Forelimb muscle (tissue), 1 donor: ENCODE measurements at places on chromosomes 2 and 18.

DNA sequence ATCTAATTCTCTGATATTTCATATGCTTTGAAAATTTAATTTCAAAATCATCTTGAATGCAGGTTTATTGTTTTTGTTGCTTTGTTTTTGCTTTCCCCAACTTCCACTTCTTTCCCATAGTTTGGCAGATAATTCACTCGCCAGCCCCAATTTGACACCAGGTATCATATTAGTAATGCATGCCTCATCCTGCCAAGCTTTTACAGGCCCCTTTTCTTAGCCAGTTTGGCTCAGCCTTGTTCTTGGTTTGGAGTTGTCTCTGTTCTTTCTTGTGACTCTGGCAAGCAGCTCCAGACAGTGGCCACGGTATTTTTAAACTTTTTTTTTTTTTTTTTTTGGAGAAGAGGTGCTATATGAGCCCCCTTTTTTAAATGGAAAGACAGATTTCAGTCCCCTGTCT is 65.3 kb downstream of the PMS1 start:
- no peak for DNase-seq

GRCh38 chr2:39127973-39128372 is 7.1 kb upstream of the SOS1 start:
- no peak for DNase-seq

GRCh38 chr2:159206736-159207380 is 79.6 kb downstream of the WDSUB1 start:
- DNase-seq, result no peak

DNA sequence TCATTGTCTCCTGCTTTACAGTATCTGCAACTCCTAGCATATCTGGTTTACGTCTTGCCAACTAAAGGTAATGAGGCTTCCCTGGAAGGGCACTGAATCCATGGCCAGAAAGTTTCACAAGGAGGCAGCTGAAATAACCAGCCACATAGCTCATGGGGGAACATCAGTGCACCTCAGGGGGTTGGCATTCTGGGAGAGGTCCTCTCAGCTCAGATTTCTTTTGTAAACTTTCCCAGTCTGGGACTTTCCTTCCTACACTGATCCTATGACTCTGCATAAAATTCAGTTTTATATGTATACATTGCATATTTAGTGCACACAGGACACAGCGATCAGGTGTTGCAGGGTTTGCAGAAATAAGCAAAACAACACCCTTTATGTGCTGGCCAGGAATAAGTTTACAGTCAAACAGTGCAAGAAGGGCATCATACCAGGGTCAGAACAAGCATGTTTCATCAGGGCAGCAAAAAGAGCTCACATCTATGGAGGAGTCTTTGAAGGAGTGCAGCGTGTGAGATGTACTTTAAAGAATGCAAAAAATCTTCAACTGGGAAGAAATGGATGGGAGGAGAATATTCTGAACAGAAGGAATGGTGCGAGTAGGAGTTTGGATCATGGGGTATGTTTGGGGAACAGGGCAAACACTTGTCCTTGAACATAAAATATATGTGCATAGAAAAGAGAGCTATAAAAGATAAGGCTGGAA is 240.6 kb upstream of the RAB12 start:
- DNase-seq, result no peak

DNA sequence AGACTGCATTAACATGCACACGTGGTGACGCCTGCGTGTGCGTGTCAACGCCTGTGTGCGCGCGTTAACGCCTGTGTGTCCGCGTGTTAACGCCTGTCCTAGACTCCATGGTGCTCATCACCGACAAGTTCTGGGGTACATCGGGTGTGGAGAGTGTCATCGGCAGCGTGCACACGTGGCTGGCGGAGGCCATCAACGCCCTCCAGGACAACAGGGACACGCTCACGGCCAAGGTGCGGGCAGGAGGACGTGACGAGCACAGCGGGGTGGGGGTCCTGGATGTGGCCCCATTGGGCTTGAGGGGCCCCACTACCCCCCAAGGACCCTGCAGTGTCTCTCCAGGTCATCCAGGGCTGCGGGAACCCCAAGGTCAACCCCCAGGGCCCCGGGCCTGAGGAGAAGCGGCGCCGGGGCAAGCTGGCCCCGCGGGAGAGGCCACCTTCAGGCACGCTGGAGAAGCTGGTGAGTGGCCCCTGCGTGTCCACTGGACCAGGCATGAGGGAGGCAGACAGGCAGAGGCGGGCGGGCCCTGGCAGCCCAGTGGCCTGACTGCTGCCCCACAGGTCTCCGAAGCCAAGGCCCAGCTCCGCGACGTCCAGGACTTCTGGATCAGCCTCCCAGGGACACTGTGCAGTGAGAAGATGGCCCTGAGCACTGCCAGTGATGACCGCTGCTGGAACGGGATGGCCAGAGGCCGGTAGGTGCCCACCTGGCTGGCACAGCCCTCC is 29.2 kb downstream of the GPC1 start:
- DNase-seq, result no peak

GRCh38 chr18:48975817-48976649 is 25.3 kb upstream of the SMAD7 start:
- no peak for DNase-seq

- DNase-seq, result no peak
Measured at GRCh38 chr2:133061874-133062593, 392.0 kb upstream of the LYPD1 start.

GRCh38 chr2:112021781-112022231 is 33.3 kb upstream of the TMEM87B start:
- DNase-seq, result no peak

- DNase-seq, result no peak
Measured at GRCh38 chr2:171309455-171310286, 124.1 kb downstream of the METTL8 start.

GRCh38 chr2:74578408-74578807 is 23.9 kb downstream of the DOK1 start:
- no peak for DNase-seq

GRCh38 chr2:239061824-239062570 is 214.1 kb downstream of the TWIST2 start:
- no peak for DNase-seq

GRCh38 chr2:175233135-175233719 is 51.7 kb upstream of the ATP5MC3 start:
- DNase-seq, result no peak

- no peak for DNase-seq
Measured at GRCh38 chr2:45382744-45383143, 228.3 kb downstream of the SRBD1 start.

- DNase-seq, result no peak
Measured at GRCh38 chr18:77374446-77374805, 124.8 kb downstream of the GALR1 start.

GRCh38 chr2:144456680-144457079 is 63.2 kb downstream of the ZEB2 start:
- DNase-seq, result no peak

- DNase-seq, result no peak
Measured at GRCh38 chr18:25166113-25166512, 185.9 kb downstream of the ZNF521 start.

DNA sequence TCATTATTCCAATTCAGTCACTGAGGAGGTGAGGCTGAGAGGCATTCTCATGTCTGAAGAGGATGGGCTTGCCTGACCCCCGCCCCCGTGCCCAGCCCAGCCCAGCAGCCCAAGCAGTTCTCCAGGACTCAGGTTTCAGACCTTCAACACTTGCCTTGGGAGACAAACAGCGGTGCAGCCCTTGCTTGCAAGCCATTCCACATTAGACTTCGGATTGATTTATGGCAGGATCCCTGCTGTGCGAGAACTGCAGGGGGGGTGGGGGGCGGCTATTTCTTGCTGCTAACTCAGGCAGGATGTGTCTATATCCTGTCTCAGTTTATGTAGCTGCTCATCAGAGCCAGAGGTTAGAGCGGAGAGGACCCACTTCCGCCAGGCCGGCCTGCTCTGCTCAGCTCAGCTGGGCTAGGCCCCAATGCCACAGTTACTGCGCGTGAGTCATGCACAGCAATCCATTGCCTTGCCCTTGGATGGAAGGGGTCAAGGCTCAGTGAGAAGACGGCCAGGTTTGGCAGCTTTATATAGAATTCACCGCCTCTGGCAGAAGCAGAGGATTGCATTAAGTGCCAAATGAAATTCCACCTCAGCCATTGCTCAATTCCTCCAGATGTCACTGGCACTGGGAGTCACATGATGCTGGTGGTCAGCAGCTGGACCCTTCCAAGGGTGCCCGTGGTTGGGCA is 1.8 kb downstream of the GYPC start:
- DNase-seq, result no peak

GRCh38 chr18:5369513-5369912 is 74.0 kb upstream of the ZBTB14 start:
- no peak for DNase-seq

GRCh38 chr2:134441153-134441863 is 187.4 kb downstream of the MGAT5 start:
- DNase-seq, result no peak

GRCh38 chr2:179449010-179449409 is 184.4 kb upstream of the SESTD1 start:
- DNase-seq, result no peak

GRCh38 chr2:7670905-7671641 is 753.9 kb downstream of the RNF144A start:
- no peak for DNase-seq

DNA sequence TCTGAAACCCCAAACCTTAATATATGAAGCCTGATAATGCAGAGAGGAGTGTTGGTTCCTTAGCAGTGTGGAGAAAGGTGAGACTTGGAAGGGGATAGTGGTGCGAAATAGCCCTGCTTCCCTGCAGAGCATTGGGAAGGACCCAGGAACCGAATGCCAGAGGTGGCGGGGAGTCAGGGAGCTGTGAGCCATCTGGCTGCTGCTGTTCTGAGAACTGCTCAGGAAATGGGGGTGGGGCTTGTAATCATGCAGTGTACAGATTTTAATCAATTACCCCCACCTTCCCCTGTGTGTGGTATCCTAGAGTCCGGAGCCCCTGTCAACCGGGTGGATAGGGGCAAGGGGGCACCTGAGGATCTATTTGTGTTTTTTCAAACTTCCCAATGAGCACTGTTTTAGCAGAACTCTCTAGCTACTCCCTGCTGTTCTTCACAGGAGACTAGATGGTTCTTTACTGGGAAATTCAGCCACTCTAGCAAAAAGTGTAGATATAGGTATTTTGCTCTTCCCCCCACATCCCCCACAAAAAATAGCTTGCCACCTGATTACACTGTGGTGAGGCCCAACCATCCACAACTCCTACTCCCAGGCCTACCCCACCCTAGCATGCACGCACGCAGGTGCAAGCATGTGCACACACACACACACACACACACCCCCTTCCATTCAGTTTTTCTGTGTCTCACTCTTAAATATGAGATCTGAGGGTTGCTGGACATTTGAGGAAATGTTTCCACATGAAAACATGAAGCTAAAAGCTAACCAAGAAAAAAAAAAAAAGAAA is 30.1 kb upstream of the MBOAT2 start:
- DNase-seq, result no peak

DNA sequence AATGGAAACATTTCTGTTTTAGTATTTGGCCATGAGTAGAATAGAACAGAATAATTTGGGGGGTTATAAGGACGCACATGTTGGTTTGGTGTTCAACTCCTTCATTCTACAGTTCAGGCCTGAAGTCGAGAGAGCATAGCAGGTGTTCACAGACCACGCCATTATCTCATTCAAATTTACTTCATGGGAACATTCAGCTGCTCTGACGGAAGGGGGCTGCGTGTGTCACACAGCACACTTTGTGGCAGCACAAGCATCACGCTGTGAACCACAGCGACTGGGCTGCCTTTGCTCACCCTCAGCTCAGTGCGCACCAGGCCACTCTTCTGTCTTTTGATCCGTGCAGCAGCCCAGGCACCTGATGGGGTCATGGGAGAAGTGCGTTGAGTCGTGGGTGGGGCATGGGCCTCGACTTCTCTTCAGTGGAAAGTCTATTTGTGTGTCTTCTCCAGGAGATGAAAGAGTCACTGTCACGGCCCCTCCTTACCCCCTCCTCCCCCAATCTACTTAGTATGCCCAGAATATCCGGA is 348.6 kb upstream of the SALL3 start:
- no peak for DNase-seq

DNA sequence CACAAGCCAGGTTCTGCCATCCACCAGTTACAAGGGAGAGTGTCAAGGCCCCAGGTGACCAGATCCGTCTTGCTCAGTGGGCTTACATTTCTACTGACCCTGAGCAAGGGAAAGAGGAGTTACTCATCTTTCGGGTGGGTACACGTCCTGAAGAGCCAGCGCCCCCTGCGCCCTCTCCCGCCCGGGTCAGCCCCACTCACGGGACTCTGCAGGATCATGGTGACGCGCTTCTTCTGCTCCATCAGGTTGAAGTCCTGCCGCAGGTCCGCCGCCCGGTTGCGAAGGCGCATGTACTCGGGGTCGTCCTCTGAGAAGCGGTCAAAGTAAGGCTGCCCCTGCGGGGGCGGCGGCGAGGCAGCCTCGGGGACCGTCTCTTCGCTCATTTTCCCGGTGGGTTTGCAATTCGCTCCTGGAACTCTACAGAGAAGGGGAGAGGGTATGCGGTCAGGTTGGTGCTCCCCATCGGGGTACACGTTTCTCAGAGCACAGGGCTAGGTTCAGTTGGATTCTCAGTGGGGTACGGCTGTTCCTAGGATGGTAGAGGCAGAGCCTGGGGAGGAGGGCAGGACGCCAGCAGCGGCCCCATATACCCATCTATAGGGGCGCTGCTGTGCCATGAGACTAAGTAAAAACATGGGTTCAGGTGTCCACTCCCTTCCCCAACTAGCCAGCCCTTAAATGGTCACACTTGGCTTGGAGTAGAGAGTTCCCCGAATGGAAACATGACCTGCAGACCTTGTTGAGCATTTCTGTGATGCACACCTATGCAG is 61.8 kb downstream of the ADD2 start:
- DNase-seq, result no peak

- no peak for DNase-seq
Measured at GRCh38 chr2:112634874-112635157, 10.9 kb upstream of the SLC20A1 start.

DNA sequence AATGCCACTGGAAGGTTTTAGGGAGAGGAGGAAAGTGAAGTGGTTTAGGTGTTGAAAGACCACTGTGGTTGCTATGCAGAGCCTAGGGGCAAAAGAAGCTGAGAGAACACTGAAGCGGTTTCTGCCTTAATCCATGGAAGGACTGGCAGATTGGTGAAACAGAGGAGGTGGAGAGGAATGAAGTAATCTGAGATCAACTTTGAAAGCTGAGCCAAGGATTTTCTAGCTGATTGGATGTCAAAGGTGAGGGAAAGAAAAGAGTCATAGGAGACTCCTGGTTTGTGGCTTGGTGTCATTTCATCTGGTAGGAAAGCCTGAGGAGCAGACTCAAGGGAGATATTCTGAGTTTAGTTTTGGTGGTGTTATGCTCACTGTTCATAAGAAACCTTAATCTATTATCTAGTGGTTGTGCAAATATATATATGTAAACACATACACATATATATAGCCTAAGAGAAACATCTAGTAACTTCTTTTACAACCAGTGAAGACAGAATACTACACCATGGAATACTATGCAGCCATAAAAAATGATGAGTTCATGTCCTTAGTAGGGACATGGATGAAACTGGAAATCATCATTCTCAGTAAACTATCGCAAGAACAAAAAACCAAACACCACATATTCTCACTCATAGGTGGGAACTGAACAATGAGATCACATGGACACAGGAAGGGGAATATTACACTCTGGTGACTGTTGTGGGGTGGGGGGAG is 134.1 kb upstream of the CREB1 start:
- no peak for DNase-seq
